ACHN (cell line): ENCODE measurements at places on chromosomes 12 and 14.

DNA sequence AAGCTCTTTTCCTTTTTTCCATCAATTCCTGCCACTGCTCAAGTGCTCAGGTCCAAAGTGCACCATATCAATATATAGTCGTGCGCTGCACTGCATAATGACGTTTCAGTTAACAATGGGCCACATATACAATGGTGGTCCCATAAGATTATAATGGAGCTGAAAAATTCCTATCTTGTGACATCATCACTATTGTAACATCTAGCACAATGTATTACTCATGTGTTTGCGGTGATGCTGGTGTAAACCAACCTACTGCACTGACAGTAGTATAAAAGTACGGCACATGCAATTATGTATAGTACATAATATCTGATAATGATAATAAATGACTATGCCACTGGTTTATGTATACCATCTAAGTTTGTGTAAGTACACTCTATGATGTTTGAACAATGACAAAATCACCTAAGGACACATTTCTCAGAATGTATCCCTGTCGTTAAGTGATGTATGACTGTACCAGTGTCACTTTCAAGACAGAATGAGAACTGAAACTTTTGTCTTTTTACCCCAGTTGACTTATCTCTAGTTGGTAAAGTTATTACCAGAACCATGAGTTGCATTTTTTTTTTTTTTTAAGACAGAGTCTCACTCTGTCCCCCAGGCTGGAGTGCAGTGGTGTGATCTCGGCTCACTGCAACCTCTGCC is 53.7 kb upstream of the INSM2 start:
- no peak for DNase-seq

DNA sequence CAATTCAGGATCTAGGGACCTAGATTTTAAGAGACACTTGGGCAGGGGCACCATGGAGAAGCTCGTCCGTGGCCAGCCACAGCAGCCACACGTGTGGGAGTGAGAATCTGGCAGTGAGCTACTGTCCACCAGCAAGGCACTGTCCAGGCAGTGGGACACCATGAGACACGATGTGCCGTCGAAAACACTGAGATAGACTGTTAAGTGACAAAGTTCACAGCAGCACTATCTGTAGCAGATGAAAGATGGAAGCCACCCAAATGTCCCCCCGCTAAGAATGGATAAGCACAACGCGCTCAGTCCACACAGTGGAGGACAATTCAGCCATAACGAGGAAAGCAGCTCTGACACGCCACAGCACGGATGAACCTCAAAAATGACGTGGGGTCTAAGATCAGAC is 19.7 kb downstream of the RILPL1 start:
- DNase-seq: no peak

GRCh38 chr12:39915249-39915648 is 190.6 kb downstream of the SLC2A13 start:
- DNase-seq: no peak

- DNase-seq: peak; percentile 66
These were observed 10.1 kb downstream of the SPATS2 start for GRCh38 chr12:49377386-49377785.

DNA sequence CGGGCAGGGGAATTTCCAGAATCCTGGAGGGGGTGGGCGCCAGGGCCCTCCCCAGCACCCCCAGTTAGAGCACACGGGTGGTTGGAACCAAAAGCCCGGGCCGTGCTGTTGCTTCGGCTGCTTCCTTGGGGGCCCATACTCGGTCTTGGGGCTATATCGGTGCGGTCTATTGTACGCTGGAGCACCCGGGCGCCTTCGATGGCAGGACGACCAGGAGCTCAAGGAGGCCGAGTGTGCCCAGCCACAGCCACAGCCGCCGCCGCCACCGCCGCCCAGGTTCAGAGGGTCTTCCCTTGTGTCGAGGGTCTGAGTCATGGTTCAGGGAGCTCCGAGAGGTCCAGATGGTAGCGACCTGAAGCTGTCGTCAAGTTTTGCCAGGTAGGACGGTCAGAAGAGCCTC is 548 bp downstream of the CCER1 start:
- no peak for DNase-seq

- DNase-seq: no peak
These were observed 30.8 kb downstream of the XRCC3 start for GRCh38 chr14:103684471-103684870.

DNA sequence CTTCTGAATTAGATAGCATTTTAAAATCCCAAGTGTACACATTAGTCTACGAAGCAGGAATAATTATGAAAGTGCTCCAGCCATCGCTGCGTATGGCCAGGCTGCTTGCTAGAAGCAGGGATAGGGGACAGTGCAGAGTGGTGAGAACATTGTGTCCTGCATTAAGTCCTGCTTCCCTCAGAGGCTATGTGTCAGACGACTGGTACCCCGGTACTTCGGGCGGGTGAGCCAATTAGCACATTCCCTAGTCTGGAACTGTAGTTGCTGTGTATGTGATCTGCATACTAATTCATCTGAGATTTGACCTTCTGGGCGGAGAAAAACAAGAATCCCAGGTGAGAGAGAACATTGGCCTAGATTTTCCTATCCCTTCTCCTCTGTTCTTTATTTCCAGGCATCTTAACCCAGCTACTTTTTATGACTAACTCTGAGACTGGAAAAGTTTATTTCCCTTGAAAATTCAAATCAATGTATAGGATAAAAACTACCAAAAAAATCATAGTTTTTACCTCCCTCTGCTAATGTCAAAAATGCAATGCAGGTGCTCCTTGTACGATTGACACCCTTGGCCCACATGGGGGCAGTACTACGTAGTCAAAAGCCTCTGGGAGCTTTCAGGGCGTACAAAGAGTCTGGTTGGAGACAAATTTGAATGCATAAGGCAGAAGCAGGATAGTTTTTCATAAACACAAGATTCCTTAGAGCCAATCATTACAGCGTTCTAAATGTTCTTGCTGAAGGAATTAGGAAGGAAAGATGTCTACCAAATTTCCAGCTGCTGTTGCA is 764.3 kb downstream of the NOVA1 start:
- DNase-seq: peak; percentile 40

DNA sequence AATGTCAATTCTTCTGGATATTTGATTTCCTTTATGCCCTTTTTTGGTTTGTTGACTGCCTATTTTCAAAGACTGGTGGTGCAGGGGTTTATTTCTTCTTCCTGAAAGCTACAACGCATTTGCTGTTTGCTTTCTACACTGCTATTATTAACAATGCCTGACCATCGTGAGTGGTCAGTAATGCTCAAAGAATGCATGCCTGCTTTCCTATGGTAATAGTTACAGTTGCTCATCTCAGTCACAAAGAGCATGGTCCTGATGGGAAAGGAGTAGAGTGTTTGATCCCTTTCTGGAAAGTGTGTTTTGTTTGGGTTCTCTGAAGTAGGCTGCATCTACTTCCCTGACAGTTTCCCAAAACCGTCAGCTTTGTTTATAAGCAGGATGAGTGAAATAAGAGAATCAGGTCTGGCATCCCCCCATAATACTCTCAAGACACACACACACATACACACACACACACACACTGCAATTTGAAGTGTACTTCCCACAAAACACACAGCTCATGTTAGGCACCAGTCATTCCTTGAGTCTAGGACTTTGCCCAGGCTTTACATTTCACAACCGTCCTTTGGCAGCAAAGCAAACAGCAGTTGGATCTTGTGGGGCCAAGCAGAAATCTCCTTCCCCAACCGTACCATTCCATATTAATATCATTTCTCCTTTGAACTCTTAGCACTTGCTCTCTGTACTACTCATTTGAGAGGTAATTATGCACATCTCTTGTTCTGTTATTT is 56.6 kb downstream of the SUDS3 start:
- no peak for DNase-seq

GRCh38 chr14:20659813-20660395 is 18.4 kb upstream of the OR6S1 start:
- no peak for DNase-seq

GRCh38 chr12:70885956-70886355 is 34.6 kb downstream of the PTPRR start:
- no peak for DNase-seq

DNA sequence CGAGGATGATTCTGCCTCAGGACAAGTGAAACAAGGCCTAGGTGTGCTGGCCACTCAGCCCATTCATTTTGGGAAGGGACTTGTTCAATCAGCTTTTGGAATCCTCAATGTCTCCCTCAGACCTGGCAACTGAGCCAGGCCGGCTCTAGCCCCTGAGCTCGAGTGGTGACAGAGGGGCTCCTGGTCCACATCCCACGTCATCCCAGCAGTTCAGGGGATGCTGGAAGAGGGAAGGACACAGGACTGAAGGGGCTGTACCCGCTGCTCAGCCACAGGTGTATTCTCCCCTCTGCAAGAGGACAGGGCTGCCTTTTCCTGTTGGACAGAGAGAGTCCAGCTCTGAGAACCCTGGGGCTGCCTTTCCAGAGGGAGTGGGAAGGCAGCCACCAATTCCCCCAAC is 244.6 kb upstream of the SFSWAP start:
- DNase-seq: no peak

- no peak for DNase-seq
These were observed 3.3 kb upstream of the ATG101 start for GRCh38 chr12:52066346-52067080.

DNA sequence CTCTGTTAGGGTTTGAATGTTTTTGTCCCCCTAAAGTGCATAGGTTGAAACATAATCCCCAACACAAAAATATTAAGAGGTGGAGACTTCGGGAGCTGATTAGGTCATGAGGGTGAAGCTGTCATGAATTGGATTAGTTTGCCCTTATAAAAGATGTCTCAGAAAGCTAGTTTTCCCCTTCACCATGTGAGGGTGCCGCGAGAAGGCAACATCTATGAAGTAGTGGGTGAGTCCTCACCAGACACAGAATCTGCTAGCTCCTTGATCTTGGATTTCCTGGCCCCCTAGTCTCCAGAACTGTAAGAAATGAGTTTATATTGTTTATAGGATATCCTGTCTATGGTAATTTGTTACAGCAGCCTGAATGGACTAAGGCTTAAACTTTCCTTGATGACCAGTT is 301.5 kb upstream of the ATP2B1 start:
- DNase-seq: peak; percentile 10

DNA sequence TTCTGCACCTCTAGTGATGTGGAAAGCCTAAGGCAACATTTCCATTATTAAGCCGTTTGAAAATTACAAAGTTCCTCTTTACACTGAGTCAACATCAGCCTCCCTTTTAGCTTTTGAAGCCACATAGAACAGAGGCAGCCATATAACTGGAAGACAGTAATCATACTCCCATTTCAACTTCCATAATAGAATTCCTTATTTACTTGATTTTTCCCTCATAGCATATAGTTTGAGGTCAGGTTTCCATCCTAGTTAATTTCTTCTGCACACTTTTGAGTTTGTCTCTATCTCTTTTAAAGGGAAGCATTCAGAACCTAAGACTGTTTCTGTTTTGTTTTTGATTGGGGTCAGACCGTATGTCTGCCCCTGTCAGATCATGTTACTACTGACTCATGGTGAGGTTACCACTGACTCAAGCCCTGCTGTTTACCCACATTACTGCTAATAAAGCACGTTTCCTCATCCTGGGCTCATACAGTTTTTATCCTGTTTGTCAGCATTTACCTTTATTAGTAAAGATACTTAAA is 161.0 kb downstream of the SLC38A4 start:
- DNase-seq: peak; percentile 72

DNA sequence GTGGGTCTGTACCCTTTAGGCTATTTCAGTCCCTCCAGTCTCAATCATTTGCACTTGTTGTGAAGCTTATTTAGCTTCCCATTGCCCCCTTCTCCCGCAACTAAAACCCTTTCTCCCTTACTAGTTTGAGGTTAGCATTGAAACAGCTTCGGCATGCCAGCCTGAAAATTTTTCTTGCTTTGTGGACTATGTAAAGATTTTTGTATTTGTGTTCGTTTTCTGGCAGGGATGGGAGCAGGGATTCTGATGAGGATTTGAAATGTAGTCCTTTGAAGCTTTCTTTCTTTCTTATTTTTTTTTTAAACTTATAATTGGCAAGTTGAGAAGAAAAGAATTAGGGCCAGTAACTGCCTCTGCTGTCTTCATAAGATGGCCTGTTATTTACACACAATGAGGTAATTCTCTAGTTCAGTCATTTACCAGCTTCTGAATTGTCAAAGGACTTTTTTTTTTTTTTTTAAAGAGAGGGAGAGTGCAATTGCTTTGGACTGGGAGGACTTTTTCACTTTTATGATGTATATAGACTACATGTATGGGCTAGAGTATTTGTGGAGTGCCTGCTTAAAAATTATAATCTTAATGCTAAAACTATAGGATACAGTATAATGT is 29.0 kb downstream of the PALS1 start:
- no peak for DNase-seq

DNA sequence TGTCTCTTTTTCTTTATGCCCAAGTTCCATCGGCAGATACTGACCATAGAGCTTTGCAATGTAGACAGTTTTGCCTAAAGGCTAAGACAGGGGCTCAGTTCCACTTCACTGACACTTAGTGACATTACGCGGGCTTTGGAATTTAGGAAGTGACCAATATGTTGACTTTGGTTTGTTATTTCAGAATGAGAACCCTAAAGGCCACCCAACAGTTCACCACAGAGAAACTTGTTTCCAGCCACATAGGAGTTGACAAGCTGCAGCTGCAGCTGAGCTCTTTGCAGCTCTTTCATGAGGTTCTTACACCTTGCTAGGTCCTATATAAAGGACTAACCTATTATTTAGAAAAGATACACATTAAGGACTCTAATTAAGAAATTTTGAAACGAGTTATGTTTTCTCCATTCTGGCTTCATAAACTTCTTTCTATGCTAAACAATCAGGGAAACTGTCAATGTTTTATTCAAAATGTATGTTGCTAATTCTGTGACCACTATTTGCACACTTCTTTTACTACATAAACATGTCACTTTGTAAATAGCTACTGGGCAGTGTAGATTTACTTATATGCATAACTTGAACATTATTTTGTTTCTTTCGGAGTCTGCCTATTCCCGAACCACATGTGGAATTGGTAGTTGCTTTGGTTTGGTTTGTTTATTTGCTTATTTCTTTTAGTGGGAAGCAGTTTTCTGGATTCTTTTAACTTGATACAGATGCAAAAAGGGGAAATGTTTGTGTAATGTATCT is 18.5 kb upstream of the KLRD1 start:
- DNase-seq: no peak

DNA sequence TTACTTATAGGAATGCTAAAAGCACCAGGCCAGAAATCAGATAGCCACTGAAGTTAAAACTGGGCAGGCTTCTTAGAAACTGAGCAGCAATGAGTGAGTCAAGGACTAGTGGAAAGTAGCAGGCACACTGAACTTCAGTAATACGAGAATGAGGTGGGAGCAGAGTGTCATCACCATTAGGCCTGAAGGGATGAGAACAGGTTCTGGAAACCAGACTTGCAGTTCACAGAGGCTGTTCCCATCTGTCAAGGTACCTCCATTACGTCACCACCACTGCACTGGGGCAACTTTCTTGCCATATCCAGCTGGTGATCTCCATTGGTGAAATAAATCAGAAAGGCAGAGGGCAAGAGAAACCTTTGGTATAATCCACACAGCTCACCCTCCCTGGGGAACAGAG is 15.6 kb downstream of the ZNF10 start:
- no peak for DNase-seq

- no peak for DNase-seq
These were observed 709 bp downstream of the INHBC start for GRCh38 chr12:57435293-57435692.
